Osteoblast (primary cell): ENCODE measurements at places on chromosomes 12 and 14.

DNA sequence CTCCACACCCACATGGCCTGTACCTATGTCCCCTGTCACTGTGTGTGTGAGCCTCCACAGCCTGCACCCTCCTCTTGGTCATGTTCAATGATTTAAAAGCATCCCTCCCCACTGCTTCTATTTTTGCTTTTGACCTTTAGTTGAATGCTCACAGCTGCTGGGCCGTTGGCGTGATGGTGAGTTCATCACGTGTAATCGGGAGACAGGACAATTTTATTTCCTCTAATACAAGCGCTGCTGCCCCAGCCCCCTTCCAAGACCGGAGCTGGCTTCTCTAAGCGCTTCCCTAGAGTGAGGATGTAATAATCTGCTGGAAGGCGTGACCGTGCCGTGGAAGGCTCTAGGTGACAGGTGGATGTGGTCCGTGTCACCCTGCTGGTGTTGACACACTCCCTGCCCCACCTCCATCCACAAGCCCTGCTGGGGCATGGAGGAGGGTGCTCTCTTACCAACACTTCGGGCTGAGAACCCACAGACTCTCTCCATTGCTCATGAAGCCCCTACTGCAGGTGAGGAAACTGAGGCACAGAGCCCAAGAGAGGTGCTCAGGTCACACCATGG lies 25.4 kb downstream of the CCDC85C start:
- H3K4me3 ChIP-seq, result no peak overlapping the region
- H3K27me3 ChIP-seq, result no peaks in the 10 kb centered on the region
- no peak overlapping the region for H3K27ac ChIP-seq
- no peaks in the 10 kb centered on the region for H3K36me3 ChIP-seq
- H3K4me1 ChIP-seq, result peaks cover 39% of the 10 kb centered on the region
- peak; percentile 73 for DNase-seq

DNA sequence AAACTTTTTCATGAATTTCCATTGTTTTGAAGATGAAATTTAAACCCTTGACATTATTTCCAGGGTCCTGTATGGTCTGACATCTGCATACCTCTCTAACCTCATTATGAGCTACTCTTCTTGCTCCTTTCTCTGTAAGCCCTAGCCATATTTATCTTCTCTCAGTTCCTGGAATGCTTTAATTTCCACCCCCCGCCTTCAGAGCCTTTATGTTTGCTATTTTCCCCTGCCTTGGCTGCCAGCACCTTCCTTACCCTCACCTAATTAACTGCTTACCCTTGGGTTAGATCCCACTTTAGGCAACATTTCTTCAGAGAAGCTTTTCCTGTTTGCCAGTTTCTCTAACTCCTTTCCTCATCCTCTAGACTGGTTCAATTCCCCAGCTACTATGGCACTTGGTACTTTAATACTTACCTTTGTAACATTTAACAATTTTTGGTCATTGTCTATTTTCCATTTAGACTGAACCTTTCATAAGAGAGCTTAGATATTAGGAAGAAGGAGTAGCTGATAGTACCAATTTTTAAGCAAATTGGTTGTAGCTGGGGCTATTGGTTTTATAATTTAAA lies 6.0 kb downstream of the STYX start:
- no peak for DNase-seq
- peaks cover 9% of the 10 kb centered on the region for H3K36me3 ChIP-seq
- H3K27me3 ChIP-seq, result no peaks in the 10 kb centered on the region

GRCh38 chr12:80400571-80400991 lies 43.5 kb upstream of the PTPRQ start:
- no peaks in the 10 kb centered on the region for H3K36me3 ChIP-seq
- no peak overlapping the region for H3K27ac ChIP-seq
- peak; percentile 66 for DNase-seq
- H3K27me3 ChIP-seq, result no peaks in the 10 kb centered on the region

GRCh38 chr14:68938271-68939150 lies 40.6 kb downstream of the ACTN1 start:
- H3K27ac ChIP-seq, result peak overlapping the region; percentile 93
- DNase-seq, result no peak
- no peak overlapping the region for H3K4me3 ChIP-seq
- peaks cover 43% of the 10 kb centered on the region for H3K36me3 ChIP-seq
- H3K27me3 ChIP-seq, result no peaks in the 10 kb centered on the region

- H3K36me3 ChIP-seq, result no peaks in the 10 kb centered on the region
- no peaks in the 10 kb centered on the region for H3K27me3 ChIP-seq
- H3K4me1 ChIP-seq, result no peaks in the 10 kb centered on the region
- H3K27ac ChIP-seq, result no peak overlapping the region
- no peak overlapping the region for H3K4me3 ChIP-seq
Measured at GRCh38 chr12:71070416-71071128, 87.2 kb downstream of the TSPAN8 start.

GRCh38 chr14:68719634-68720384 lies 73.1 kb downstream of the ZFP36L1 start:
- no peaks in the 10 kb centered on the region for H3K27me3 ChIP-seq
- no peak overlapping the region for H3K27ac ChIP-seq
- no peak overlapping the region for H3K4me3 ChIP-seq
- H3K4me1 ChIP-seq, result peaks cover 5% of the 10 kb centered on the region
- H3K36me3 ChIP-seq, result no peaks in the 10 kb centered on the region

- H3K4me1 ChIP-seq, result peaks cover 14% of the 10 kb centered on the region
- peak within 1 kb of the TSS; percentile 81 for H3K4me3 ChIP-seq
- peak; percentile 97 for DNase-seq
- peak within 1 kb of the TSS; percentile 95 for H3K27ac ChIP-seq
Measured at GRCh38 chr12:132761032-132761920, at the start of gene ANKLE2. Gene ANKLE2, minus strand, starts transcription at chr12:132761832. Its CDS starts 34 bp downstream, at chr12:132761798.

DNA sequence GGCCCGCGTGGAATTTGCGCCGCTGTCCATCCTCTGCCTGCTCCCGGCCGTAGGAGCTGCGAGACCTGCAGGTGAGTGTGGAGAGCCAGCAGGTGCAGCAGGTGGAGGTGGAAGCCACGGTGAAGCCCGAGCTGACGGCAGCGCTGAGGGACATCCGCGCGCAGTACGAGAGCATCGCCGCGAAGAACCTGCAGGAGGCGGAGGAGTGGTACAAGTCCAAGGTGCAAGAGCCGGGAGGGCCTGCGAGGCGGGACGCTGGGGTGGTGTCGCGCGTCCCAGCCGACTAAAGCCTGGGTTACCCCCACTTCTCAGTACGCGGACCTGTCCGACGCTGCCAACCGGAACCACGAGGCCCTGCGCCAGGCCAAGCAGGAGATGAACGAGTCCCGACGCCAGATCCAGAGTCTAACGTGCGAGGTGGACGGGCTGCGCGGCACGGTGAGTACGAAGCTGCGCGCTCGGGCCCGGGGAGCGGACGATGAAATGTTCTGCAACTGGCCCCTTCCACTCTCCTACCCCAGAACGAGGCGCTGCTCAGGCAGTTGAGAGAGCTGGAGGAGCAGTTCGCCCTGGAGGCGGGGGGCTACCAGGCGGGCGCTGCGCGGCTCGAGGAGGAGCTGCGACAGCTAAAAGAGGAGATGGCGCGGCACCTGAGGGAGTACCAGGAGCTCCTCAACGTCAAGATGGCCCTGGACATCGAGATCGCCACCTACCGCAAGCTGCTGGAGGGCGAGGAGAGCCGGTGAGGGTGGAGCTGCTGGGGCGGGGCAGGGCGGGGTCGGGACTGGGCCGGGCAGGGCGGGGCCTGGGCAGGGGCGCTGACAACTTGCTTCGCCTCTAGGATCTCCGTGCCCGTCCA lies 2.1 kb downstream of the PRPH start:
- no peaks in the 10 kb centered on the region for H3K36me3 ChIP-seq
- peak; percentile 80 for DNase-seq
- no peak overlapping the region for H3K27ac ChIP-seq
- no peak overlapping the region for H3K4me3 ChIP-seq
- no peaks in the 10 kb centered on the region for H3K4me1 ChIP-seq
- peaks cover 54% of the 10 kb centered on the region for H3K27me3 ChIP-seq

DNA sequence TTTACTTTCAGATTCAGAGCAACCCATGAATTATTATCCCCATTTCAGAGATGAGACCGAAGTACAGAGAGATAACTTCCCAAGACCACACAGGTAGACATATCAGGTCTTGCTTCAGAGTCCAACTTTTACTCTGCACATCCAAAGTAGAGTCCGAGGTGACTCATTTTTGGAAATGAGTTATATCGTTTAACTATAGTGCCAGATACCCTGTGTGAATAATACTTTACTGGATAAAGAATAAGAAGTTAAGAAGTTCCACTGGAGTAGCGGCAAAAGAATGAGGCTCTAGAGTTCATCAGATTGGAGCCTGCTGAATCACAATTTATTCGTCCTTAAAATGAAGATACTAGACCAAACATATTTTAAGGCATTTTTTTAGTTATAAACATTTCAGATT lies 124.7 kb downstream of the EPS8 start:
- peak overlapping the region; percentile 65 for H3K27ac ChIP-seq
- H3K4me3 ChIP-seq, result no peak overlapping the region
- peak; percentile 62 for DNase-seq
- H3K36me3 ChIP-seq, result peaks cover 41% of the 10 kb centered on the region
- H3K27me3 ChIP-seq, result no peaks in the 10 kb centered on the region
- peaks cover 36% of the 10 kb centered on the region for H3K4me1 ChIP-seq
